ENCODE measurements at places on chromosomes 6 and 20.

DNA sequence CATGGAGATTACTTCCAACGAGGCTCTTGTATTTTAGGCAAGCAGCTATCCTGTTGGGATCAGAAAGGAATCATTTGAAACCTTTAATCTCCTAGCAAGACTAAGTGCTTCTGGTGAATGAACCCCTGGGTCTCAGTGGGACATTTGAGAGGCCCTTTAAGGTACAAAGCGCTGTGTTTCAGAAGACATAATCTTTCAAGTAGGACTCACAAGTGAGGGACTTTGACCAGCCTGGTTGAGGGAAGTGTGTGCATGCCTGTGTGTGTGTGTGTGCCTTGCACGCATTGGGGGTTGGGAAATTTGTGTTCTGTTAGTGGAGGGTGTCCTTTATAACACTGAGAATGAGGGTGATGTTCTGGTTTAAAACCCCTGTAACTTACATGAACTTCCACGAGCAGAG is 64.4 kb upstream of the KCNG1 start:
- no peak for DNase-seq

DNA sequence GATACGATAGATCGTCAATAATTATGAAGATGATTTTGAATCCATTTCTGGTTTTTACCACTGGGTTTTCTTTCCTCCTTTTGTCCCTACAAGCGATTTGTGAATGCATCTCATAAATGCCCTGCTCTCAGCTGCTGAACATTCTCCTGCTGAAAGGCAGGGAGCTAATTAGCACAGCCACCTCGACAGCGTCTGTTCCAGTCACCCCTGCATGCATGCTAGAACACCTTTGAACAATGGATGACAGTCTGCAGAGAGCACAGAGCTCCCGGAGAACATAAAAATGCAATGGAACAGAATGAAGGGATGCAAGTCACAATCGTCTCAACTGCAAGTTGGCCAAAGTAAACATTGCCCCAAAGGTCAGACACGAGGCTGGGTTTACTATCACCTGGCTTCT is 105.8 kb downstream of the SLC35B3 start:
- DNase-seq: no peak

GRCh38 chr6:81769824-81770223 is 17.3 kb upstream of the TENT5A start:
- DNase-seq: no peak

DNA sequence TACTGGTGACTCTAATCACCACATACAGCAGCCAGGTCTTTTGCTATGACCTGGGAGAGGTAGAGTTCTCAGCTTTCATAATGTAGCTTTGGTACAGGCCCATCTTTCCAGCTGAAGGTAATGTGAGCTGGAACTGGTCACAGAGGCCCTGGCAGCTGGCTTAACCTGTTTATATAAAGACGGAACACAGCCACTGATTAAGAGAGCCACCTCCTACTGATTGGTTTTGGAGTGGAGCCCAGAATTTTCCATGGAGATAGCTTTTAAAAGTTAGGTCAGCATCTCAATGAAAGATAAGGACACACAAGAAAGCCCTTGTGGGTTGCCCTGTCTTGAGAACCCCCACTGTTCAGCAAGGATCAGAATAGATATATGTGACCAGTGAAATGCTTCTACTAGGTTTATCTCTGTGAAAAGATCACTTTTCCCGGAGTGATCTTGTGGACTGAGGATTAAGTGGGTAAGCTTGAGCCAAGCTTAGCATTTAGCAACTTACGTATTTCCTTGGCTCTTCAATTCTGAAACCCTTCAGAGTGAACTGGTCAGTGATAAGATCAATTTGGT is 213.7 kb upstream of the CITED2 start:
- no peak for DNase-seq

- no peak for DNase-seq
These were observed 21.4 kb upstream of the AKIRIN2 start for GRCh38 chr6:87723170-87724078.

DNA sequence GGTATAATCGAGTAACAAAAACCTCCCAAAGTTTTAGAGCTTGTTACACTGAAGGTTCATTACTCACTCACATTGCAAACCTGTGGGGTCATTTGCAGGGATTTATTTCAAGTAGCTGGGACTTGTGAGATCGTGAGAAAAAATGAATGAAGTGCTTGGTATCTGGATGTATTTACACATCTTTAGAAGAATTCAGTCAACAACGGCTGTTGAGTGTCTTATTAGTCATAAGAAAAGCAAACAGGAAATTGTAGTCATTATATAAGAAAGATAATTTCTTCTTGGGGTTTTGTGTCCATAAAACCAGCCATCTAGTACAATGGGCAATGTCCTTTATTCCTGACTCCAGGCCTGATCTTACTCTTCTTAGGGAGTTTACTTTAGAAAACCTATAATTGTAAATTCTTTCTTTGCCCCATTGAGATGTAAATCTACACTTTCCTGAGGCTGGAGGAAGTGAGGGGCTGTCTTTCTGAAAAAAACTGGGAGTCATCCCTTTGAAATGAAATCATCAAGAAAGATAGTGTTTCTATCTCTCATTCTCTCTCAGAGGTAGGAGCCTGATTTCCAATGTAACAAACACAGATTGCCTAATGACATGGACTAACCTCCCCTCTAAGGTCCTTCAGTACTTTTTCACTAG is 202.5 kb upstream of the ASCC3 start:
- no peak for DNase-seq

- DNase-seq: no peak
These were observed 844 bp downstream of the WFDC2 start for GRCh38 chr20:45470262-45470931.

DNA sequence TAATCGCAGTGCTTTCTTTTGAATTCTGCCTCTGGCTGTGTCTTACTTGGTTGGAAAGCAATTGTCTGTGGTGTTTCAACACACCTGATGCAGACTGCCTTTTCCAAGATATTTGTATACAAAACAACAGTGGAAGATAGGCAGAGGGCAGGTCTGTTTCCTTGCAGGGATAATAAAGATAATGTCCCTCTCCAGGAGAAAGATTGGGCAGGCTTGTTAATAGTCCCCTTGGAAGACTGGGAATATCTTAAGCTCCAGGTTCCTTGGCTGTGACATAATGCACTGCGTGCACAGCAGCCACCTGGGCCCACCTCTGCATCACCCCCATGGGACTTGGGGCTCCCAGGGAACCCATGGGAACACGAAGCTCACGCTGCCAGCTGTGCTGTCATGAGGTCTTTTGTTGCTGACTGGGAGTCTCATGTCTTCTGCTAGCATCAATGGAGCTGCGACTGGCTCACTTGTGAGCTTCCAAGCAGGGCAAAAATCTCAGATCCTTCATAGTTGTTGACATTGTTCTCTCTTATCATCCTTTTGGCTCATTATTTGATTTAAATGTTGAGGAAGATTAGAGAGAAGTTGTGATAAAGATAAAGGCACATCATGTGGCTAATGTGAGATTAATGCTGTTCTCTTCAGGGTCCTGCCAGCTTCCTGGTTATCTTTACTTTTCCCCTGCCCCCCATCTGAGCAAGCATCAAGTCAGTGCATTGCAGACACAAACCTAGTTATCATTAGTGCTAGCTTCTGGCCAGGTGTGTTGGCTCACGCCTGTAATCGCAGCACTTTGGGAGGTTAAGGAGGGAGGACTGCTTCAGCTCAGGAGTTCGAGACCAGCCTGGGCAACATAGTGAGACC is 107.1 kb upstream of the ASF1A start:
- no peak for DNase-seq

- DNase-seq: no peak
These were observed 89.3 kb downstream of the MRPL14 start for GRCh38 chr6:44037847-44038542.

DNA sequence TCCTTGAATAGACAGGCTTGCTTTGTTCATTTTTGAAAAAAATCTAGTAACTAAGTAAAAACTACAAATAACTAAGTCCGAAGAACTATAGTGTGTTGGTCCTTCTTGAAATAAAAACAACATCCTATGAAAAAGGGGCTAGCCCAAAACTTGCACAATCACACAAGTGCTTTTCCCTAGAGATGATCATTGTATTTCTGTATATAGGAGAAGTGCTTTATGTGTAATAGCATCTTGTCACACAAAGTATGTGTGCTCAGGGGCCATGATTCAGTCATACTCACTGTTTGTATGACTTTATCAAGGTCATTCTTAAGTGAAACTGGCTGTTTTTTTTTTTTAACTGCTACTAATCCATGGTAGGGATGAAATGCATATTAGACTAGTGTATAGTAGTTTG is 179.8 kb downstream of the DTNBP1 start:
- no peak for DNase-seq
